ENCODE measurements at places on chromosomes 3 and 15. TPM values are rescaled to one million over a fixed set of nuclear protein-coding genes. Genes with fewer than 3 reads are reported as not detected.

Gene THPO
- polyA plus RNA-seq = not detected

Gene ROPN1
- polyA plus RNA-seq = not detected

Gene FOXB1
- polyA plus RNA-seq = 1.2 TPM

DNA sequence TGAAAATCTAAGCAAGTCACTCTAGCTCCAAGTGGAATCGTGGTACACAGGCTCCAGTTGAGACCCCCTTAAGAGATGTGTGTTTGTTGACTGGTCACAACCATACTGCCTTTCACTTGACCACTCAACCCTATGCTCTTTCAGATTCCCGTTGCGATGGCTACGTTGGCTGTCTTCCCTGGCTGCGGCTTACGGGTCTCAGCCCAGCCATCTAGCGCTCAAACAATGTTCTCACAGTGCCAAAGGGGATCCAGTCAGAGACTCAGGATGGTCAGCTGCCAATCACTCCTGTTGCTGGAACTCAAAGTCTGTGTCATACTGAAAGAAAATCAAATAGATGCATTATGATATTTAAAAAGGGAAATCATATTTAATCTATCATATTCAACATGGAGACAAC lies 237.6 kb downstream of the ITPR1 start:
- no peaks in the 10 kb centered on the region for H3K4me1 ChIP-seq
- no peak for DNase-seq
- H3K4me3 ChIP-seq = no peak overlapping the region
- peaks cover 21% of the 10 kb centered on the region for H3K36me3 ChIP-seq

DNA sequence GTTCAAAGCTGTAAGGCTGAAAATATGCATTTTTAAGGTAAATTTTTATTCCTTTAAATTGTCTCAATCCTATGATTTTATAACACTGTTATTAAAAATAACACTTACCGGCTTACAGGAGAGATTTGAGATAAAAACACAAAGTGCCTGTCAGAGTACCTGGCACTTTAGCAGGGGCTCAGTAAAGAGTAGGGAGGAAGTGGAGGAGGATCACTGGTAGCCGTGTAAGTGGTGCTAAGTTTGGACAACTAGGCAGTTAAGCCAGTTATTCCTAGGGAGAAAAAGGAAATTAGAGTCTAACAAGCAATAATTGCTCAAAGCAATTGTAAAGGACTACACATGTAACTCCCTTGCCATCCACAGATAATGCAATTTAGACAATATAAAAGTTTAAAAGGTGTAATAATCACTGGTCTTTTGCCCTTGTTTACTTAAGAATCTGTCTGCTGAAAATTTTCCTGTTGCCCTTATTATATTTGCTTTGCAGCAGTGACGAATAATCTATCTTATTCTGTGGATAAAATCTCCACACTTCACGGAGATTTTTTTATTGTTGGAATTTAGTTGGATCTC lies 204.8 kb downstream of the CDIN1 start:
- H3K4me3 ChIP-seq = no peak overlapping the region
- no peak overlapping the region for H3K27ac ChIP-seq
- DNase-seq = no peak
- no peaks in the 10 kb centered on the region for H3K4me1 ChIP-seq

DNA sequence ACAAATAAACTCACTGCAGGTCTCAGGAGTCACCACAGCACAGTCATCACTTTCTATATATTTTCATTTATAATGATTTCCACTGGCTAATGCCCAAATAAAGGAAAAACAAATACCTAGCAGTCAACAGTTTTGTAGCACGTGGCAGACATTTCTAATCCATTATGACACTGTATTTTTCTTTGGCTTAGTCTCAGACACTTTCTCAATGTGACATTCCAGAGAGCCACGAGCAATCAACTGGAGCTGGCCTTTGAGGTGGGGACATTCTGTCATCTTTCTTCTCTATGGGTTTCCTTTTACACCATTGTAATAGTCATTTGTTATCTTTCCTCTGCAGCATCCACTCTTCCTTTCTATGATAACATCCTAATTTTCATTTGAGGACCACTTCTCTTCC lies 119.7 kb downstream of the WNT5A start:
- no peak overlapping the region for H3K4me3 ChIP-seq
- no peaks in the 10 kb centered on the region for H3K4me1 ChIP-seq
- DNase-seq = no peak

DNA sequence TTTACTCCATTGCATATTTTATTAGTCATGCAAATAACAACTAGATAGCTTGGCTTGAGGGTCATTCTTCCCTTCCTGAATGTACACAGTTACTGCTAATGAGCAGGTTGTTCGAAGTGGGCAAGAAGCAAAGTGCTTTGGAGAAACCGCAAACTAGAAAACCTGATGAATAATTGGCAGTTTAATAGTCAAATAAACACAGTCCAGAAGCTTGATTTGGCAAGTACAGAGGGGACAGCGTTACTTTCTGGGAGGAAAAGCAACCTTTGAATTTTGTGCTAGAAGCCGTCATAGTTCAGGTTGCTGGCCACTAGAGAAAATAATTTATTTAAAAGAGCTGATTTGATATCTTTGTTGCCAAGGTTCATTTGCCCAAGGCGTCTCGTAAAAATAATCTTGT lies 94.9 kb downstream of the MFSD1 start:
- no peak for DNase-seq
- no peaks in the 10 kb centered on the region for H3K36me3 ChIP-seq
- no peak overlapping the region for H3K4me3 ChIP-seq
- H3K4me1 ChIP-seq = no peaks in the 10 kb centered on the region
- H3K27me3 ChIP-seq = peaks cover 2% of the 10 kb centered on the region

DNA sequence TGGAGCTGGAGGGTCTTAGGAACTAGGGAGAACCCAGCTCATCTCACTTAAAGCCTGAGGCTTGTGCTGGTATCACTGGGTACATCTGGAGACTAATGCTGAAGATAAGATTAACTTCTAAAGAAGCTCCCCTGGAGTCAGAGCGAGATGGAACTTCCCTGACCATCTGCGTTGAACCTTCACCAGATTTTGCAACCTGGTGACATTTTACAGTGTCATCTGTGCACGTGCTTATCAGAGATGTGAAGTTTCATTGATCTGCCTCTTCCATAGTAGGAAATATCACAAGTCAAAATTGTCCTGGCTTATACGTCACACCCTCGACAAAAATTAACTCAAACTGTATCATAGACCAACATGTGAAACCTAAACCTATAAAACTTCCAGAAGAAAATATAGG lies 395.5 kb downstream of the SHQ1 start:
- H3K4me3 ChIP-seq = no peak overlapping the region
- DNase-seq = no peak
- no peaks in the 10 kb centered on the region for H3K4me1 ChIP-seq
- H3K27me3 ChIP-seq = peaks cover 15% of the 10 kb centered on the region
- no peaks in the 10 kb centered on the region for H3K36me3 ChIP-seq

GRCh38 chr3:141147657-141148056 lies 84.0 kb upstream of the PXYLP1 start:
- H3K27ac ChIP-seq = no peak overlapping the region
- no peak overlapping the region for H3K4me3 ChIP-seq
- H3K27me3 ChIP-seq = peaks cover 3% of the 10 kb centered on the region
- H3K4me1 ChIP-seq = no peaks in the 10 kb centered on the region
- DNase-seq = no peak

- H3K36me3 ChIP-seq = no peaks in the 10 kb centered on the region
- no peaks in the 10 kb centered on the region for H3K27me3 ChIP-seq
- H3K4me1 ChIP-seq = peaks cover 44% of the 10 kb centered on the region
- peak; percentile 81 for DNase-seq
- no peak overlapping the region for H3K27ac ChIP-seq
- peak overlapping the region; percentile 54 for H3K4me3 ChIP-seq
Observed at GRCh38 chr3:156668073-156668763, 6.2 kb upstream of the TIPARP start.

- no peak overlapping the region for H3K27ac ChIP-seq
- no peak overlapping the region for H3K4me3 ChIP-seq
- H3K27me3 ChIP-seq = no peaks in the 10 kb centered on the region
- no peaks in the 10 kb centered on the region for H3K36me3 ChIP-seq
- H3K4me1 ChIP-seq = no peaks in the 10 kb centered on the region
- DNase-seq = no peak
Observed at GRCh38 chr3:169204751-169205150, 458.8 kb downstream of the MECOM start.

GRCh38 chr3:188299068-188299467 lies 145.1 kb downstream of the LPP start:
- no peak overlapping the region for H3K27ac ChIP-seq
- peak overlapping the region; percentile 22 for H3K4me3 ChIP-seq
- H3K27me3 ChIP-seq = no peaks in the 10 kb centered on the region
- peaks cover 7% of the 10 kb centered on the region for H3K4me1 ChIP-seq

- H3K36me3 ChIP-seq = no peaks in the 10 kb centered on the region
- H3K27me3 ChIP-seq = no peaks in the 10 kb centered on the region
- H3K4me3 ChIP-seq = no peak overlapping the region
Observed at GRCh38 chr3:58572634-58573230, 4.5 kb downstream of the FAM107A start.

DNA sequence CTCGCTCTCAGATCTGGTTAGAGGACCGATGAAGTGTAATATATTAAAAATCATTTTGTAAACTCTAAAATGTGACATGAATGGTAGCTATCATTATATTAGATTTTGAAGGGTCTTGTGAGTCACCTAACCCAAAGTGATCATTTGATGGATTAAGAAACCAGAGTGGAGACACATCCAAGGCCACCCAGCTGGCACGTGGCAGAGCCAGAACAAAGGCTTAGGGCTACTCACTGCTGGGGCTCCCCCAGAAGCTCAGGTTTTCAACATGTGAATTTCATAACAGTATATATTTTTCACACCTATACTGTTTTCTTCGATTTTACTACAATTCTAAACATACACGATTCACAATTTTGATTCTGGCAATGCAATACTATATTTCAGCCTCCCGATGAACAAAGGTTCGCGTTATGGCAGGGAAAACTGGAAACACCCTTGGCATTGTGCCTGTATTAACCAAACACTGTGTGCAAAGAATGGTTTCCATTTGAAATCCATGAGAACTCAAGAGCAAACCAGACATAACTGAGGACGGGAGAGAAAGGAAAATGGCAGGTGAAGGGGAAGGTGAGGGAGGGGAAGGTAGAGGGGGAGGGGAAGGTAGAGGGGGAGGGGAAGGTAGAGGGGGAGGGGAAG lies 88.9 kb downstream of the ADAMTS17 start:
- H3K4me1 ChIP-seq = no peaks in the 10 kb centered on the region
- no peak overlapping the region for H3K27ac ChIP-seq
- no peak overlapping the region for H3K4me3 ChIP-seq
- H3K36me3 ChIP-seq = peaks cover 3% of the 10 kb centered on the region

DNA sequence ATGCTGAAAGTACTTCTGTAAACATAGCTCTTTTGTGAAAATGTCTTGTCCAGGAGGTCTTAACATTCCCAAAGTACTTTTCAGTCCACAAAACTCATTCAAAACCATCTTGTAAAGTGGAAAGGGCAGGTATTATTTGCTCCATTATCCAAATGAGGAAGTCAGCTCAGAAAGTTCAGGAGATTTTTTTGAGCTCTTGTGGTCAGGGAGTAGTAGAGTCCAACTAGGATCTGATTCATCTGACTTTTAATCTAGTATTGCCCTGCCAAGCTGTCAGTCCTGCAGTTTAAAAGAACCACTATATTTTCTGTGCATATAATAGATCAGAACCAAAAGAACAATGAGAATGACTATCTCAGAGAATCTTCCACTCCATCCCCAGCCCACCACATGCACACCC lies 83.5 kb downstream of the FOXB1 start:
- no peak overlapping the region for H3K27ac ChIP-seq
- DNase-seq = no peak
- no peaks in the 10 kb centered on the region for H3K27me3 ChIP-seq
- H3K4me1 ChIP-seq = no peaks in the 10 kb centered on the region

DNA sequence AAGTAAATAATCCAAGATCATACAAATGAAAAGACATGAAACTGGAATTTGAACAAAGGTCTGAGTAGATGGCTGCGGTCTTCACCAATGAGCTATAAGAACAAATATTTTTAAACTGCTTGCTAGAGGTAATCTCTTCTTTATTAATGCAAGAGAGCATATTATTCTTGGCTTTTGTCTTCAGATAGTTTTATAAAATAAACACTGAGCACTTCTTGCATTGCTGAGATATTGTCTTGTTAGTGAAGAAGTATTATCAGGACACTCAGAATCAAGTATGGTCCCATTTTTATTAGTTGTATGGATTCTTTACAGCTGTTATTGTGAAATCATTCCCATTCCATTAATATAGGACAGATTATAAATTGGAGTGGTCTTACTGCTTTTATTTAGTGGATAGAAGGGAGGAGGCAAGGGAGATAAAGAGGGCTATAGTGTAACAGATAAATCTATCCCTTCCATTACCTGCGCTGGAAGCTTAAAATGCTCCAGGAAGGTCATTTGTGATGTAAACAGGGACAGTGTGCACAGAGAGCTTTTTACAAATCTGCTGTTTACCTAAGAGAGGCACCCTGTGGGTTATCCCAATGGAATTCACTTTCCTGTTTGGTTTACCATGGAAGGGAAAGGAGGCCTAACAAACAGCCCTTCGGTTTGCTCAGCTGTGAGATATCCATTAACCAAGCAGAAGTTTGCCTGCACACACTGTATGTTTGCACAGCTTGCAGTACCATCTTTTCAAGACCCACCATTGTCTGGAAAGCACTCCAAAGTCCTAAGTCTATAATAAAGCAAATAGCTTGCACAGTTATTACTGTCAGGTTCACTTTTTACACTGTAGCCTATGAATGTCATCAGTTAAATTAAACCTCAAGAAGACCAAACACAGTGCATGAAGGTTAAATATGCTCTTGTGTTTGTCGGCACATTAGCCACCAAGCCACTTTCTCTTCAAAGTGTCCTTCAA lies 347.7 kb upstream of the TGFBR2 start:
- no peak overlapping the region for H3K4me3 ChIP-seq
- H3K36me3 ChIP-seq = no peaks in the 10 kb centered on the region
- no peaks in the 10 kb centered on the region for H3K27me3 ChIP-seq
- DNase-seq = no peak
